ENCODE measurements at places on chromosomes 1 and 21. TPM values are rescaled to one million over a fixed set of nuclear protein-coding genes. Genes with fewer than 3 reads are reported as not detected.

GRCh38 chr1:107545056-107545577 is 404.3 kb downstream of the NTNG1 start:
- no peak for DNase-seq
- no peaks in the 10 kb centered on the region for H3K36me3 ChIP-seq
- H3K4me3 ChIP-seq, result no peak overlapping the region
- H3K27me3 ChIP-seq, result no peaks in the 10 kb centered on the region
- no peak overlapping the region for H3K27ac ChIP-seq

- no peak overlapping the region for H3K27ac ChIP-seq
- DNase-seq, result no peak
- no peaks in the 10 kb centered on the region for H3K36me3 ChIP-seq
- H3K27me3 ChIP-seq, result no peaks in the 10 kb centered on the region
- H3K4me1 ChIP-seq, result no peaks in the 10 kb centered on the region
- no peak overlapping the region for H3K4me3 ChIP-seq
Observed at GRCh38 chr1:211731456-211732292, 56.3 kb upstream of the NEK2 start.

GRCh38 chr1:52281518-52281917 is 84.5 kb downstream of the CC2D1B start:
- no peak overlapping the region for H3K27ac ChIP-seq
- H3K4me1 ChIP-seq, result no peaks in the 10 kb centered on the region
- no peaks in the 10 kb centered on the region for H3K27me3 ChIP-seq

DNA sequence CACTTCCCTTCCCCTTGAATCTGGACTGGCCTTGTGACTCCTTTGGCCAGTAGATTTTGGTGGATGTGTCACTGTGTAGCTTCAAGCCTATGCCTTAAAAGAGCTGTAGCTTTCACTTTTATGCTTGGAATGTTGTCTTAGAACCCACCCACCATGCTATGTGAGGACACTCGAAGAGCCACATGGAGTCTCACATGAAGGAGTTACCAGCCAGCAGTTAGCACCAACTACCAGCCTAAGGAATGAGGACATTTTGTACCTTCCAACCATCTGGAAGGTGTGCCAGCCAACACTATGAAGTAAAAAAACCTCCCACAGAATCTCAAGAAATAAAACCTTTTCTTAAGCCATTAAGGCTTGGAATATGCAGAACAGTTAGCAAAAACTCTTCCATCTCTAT is 50.6 kb downstream of the LRRC8B start:
- H3K36me3 ChIP-seq, result no peaks in the 10 kb centered on the region
- H3K27me3 ChIP-seq, result no peaks in the 10 kb centered on the region
- H3K27ac ChIP-seq, result no peak overlapping the region
- no peak overlapping the region for H3K4me3 ChIP-seq
- no peaks in the 10 kb centered on the region for H3K4me1 ChIP-seq

- no peak for DNase-seq
- H3K27ac ChIP-seq, result peak overlapping the region; percentile 89
- H3K36me3 ChIP-seq, result peaks cover 1% of the 10 kb centered on the region
- no peaks in the 10 kb centered on the region for H3K27me3 ChIP-seq
- no peak overlapping the region for H3K4me3 ChIP-seq
Observed at GRCh38 chr1:201504179-201504631, 2.7 kb downstream of the CSRP1 start.

DNA sequence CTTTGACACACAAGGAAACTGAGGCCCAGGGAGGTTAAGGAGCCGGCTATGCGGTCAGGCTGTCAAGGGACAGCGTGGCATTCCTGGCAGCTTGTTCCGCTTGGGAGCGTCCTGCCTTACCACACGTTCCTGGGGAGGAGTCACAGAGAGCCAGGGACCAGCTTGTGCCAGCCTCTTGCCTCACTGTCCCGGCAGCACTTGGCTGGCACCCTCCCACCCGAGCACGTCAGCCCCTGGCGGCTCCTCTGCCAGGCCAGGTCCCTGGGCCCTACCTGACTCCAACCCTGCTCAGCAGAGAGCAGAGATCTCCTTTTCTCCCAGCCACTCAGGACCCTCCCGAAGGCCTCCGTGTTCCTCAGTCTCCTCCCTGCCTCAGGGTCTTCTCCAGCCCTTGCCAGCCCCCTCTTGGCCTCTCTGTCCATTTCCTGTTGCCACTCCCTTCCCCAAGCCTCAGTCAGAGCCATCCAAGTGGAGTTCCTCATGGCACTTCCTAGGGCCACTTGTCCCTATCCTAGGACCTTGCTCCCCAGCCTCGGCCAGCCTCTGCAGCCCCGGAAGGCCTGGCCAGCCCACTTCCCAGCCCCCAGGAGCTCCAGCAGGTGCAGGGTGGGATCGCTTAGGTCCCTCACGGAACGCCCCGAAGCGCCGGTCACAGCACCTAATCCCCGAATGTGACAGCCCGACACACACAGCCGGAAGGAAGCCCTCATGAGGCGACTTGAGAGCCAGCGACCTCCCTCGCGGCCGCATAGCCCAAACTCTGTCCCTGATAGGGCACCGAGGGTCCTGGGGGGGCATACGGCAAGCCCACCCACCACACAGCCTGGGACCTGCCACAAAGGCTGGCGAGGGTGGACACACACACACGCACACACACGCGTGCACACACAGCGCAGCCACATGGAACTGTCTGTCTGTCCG is 130.3 kb downstream of the CASZ1 start:
- peaks cover 78% of the 10 kb centered on the region for H3K4me1 ChIP-seq
- peak overlapping the region; percentile 91 for H3K27ac ChIP-seq
- peaks cover 9% of the 10 kb centered on the region for H3K27me3 ChIP-seq

GRCh38 chr1:109923131-109923945 is 12.7 kb downstream of the CSF1 start:
- H3K27me3 ChIP-seq, result no peaks in the 10 kb centered on the region
- H3K4me1 ChIP-seq, result peaks cover 17% of the 10 kb centered on the region
- peaks cover 81% of the 10 kb centered on the region for H3K36me3 ChIP-seq
- H3K4me3 ChIP-seq, result no peak overlapping the region

Gene TRAF3IP3
- 1.4 TPM for total RNA-seq

Gene CASZ1
- total RNA-seq, result 30.8 TPM

Gene BLACAT1
- not detected for total RNA-seq
